ENCODE measurements at places on chromosomes 11 and 22.

DNA sequence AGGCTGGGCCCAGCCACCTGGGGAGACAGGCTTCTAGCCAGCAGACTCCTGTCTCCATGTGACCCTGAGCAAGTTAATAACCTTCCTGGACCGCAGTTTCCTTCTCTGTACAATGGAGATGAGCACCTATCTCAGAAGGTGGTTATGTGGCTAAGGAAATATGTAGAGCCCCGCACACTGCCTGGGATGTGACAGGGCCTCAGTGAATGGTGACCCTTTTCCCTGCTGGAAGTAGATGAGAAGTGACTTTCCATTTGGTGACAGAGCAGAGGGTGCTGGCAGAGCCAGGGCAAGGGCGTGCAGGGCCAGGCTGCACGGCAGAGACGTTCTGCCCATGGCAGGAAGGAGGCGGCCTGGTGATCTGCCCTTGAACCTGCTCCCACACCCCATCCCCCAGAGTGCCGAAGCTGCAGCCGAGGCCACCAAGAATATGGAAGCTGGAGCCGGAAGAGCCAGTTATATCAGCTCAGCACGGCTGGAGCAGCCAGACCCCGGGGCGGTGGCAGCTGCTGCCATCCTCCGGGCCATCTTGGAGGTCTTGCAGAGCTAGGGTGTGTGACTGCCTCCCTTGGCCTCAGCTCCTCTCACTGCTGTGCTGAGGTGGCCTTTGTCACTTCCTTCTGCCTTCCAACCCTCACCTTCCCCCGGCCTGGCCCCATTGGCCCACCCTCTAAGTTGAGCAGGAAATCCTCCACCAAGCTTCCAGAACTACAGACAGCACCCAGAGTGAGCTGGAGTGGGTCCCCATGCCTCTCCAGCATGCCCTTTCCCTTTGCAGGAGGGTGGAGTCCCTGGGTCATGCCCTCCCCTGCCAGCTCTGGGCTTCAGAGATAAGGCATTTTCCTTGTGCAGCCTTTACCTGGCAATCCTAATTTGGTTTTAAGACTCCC lies 13.2 kb downstream of the TKFC start:
- DNase-seq: no peak

GRCh38 chr11:43943372-43943930 lies 1.0 kb downstream of the C11orf96 start:
- no peak for DNase-seq

GRCh38 chr22:43267332-43267980 lies 75.7 kb downstream of the SCUBE1 start:
- no peak for DNase-seq

- no peak for DNase-seq
Observed at GRCh38 chr11:2295971-2296912, 5.5 kb downstream of the C11orf21 start.

DNA sequence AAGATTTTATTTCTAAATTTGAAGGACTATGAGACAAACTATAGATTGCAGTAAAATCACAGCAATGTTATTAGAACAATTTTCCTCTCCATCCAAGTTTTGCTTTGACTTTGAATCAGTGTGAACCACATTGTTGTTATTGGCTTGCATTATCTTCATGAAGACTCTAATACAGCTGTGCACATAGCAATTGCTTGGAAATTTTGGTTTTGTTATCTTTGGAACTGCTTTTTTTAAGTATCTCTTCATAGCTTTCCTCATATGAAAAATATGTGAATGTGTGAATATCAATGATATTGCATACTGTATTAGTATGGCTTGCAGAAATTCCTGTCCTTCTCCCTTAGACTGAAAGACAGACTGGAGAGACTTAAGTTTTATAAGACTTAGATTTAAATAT lies 666.6 kb downstream of the LUZP2 start:
- DNase-seq: no peak

DNA sequence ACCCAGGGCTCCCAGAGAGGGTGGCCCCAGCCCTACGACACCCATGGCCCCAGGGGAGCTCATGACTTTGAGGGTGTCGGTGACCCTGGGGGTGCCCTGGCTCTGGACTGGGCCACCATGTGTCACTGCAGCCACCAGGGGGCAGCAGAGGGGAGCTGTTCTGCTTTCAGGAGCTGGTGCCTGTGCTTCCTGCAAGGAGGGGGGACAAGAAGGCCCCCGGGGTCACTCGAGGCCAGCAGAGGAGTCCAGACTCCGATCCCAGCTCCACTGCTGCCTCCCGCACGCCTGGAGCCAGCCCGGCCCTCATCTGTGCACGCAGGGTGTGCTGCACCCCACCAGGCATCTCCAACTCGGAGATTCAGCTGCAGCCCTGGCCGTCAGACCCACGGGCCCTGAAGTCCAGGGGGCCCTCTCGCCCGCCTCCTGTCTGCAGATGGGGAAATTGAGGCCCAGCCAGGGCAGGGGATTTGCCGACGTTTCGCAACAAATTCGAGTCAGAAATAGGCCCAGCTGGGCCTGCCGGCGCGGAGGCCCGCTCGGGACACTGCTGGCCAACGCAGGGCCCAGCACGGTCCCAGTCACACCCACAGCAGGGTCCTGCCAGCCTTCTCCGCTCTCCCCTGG lies 29.5 kb upstream of the WNT7B start:
- peak; percentile 72 for DNase-seq

DNA sequence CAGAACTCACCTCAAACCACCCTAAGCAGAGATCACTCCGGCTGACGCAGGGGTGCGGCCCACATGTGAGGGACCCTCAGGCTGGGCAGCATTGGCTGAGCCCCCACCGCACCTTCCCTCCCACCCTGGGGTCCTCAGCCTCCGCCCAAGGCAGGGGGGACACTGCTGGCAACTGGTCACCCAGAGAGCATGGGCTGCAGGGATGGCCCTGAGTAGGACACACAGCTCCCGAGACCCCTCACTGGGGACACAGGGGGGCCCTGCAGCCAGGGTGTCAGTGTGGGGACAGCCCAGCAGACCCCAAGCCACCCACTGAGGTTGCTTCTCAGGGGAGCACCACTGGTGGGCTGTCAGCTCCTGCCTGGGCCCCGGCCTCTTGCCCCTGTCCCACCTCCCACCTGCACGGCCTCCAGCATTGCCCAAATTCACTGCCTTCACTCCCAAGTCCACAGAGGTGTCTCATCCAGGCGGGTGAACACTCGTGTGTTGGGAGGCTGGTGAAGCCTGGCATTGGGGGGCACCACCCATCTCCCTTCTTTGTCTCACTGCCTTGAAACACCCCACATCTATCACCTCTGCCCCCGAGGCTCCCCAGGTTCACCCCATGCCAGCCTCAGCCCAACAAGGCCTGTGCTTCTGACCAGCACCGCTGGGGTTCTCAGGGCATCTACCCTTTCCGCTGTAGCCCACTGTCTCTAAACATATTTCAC lies 4.7 kb downstream of the C11orf21 start:
- DNase-seq: no peak

- no peak for DNase-seq
Observed at GRCh38 chr11:59208956-59209355, 3.8 kb downstream of the MPEG1 start.

- no peak for DNase-seq
Observed at GRCh38 chr11:64868904-64869570, 9.4 kb downstream of the EHD1 start.

DNA sequence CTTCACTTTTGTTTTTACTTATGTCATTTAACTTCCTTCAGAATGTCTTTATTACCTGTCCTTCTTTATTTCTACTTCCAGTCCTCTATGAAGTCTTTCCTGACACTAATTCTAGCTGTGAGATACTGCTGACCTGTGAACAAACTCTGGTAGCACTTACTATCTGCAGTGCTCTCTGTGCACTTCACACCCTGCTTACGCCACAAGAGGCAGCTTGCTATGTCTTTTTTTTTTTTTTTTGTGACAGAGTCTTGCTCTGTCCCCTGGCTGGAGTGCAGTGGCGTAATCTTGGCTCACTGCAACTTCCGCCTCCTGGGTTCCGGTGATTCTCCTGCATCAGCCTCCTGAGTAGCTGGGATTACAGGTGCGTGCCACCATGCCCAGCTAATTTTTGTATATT lies 10.7 kb downstream of the STIM1 start:
- no peak for DNase-seq

DNA sequence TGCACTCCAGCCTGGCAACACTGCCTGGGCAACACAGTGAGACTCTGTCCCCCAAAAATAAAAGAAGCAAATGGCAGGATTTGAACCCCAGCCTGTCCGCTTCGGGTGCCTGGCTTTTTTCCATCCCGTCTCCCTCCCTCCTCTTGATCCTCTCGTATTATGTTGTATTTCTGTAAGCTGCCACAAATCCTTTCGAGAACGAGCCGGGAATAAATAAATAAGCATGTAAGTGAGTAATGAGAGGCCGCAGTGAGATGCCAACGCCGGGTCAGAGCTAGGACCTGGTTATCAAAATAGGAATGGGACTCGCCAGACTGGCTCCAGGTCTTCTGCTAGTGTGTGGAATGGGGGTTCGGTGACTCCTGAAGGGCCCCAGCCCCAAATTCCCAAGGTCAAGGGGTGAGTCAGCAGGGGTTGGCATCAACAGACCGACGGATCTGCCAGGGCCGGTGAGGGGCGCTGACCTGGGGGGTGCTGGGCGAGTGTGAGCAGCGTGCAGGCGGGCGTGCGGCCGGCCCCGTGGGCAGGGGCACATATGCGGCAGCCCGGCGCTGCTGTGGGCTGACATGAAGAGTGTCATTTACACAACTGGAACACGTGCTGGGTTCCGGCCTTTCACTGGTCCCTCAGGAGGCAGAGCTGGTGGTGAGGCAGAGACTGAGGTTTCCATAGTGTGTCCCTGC lies 47.8 kb downstream of the FLRT1 start:
- DNase-seq: no peak

- DNase-seq: no peak
Observed at GRCh38 chr22:18121954-18122554, 11.4 kb downstream of the TUBA8 start.

DNA sequence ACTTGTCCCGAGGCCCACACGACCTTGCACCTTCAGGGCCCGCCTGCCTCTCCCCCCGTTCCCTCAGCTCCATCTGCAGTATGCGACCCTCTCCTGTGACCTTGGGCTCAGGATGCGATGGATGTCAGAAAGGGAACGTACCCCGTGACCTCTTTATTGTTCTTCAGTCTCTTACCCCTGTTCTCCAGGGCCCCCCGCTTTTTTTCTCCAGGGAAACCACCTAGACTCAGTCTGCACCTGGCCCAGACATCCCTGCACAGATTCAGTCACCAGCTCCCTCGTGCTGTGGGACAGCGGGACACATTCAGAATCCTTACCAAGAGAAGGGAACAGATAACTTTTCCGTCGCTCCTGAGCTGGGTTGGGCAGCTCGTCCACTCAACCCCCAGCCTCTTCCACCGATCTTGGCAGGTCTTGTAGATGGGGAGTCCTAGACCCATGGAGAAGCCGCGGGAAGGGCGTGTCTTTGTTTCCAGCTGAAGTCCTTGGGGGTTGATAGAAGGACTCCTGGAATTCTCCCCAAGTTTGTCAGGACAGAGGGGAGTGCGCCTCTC lies 1.4 kb upstream of the PHOX2A start:
- no peak for DNase-seq

GRCh38 chr11:93686812-93687211 lies 25.3 kb downstream of the CEP295 start:
- no peak for DNase-seq

DNA sequence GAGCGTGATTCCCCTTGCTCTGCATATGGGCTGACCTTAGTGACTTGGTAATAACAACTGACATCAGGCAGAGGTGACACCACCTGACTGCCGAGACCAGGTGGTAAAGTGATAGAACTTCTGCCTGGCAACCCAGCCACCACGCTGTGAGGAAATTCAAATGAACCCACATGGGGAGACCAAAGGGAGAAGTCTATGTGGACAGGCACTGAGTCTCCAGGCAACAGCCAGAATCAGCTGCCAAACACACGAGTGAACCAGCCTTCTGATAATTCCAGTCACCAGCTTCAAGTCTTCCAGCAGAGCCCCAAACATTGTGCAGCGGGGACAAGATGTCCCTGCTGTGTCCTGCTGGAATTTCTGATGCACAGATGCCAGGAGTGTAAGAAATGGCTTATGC lies 29.7 kb downstream of the SPATA19 start:
- no peak for DNase-seq

Measured in stimulated activated CD4-positive, alpha-beta T cell treated with anti-CD3 and anti-CD28 coated beads, TNF-alpha, amount 100 ng/mL, for 1 hour (primary cell).